Activated B cell treated with CpG ODN at 0.5 μM for 24 hours (primary cell): ENCODE measurements at places on chromosomes 6 and 20. TPM values are rescaled to one million over a fixed set of nuclear protein-coding genes. Genes with fewer than 3 reads are reported as not detected.

GRCh38 chr6:2630359-2630758 is 120.4 kb downstream of the MYLK4 start:
- no peak for DNase-seq

- DNase-seq: no peak
Observed at GRCh38 chr6:106732376-106732940, 103.1 kb downstream of the QRSL1 start.

- no peak for DNase-seq
Observed at GRCh38 chr20:8621001-8621400, 447.9 kb upstream of the PLCB4 start.

DNA sequence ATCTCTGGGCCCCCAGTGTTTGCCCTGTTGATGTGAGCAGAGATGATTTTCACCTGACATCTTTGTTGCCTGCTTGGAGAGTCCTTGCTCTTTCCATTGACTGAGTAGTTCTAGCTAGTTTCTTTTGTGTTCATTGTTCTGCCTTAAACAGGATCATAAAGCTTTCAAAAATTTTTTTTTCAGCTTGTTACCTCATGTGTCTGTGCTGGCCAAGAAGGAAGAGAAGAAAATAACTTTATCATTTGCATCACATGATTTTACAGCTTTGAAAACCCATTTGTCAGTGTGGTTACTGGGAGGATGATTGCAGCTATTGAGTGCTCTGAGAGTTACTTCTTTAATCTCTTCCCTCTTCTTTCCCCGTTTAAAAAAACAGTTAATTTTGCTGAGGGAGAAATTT is 16.0 kb downstream of the FOXO3 start:
- DNase-seq: no peak

DNA sequence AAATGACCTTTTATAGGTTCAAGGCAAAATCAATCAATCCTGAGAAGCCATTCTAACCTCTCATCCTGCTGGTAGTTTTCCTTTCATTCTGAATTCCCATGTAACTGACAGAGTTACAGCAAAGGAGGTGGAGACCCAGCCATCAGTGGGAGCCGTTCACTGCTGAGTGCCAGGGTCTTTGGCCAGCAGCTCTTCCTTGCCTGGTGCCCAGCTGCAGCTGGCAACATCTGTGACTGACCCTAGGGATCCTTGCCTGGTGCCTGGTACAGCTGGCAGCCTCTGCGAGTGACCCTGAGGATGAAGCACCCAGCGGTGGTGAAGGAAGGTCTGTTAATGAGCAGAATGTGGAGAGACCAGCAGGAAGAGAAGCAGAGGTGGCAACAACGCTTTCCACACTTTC is 314.6 kb downstream of the THBS2 start:
- no peak for DNase-seq

DNA sequence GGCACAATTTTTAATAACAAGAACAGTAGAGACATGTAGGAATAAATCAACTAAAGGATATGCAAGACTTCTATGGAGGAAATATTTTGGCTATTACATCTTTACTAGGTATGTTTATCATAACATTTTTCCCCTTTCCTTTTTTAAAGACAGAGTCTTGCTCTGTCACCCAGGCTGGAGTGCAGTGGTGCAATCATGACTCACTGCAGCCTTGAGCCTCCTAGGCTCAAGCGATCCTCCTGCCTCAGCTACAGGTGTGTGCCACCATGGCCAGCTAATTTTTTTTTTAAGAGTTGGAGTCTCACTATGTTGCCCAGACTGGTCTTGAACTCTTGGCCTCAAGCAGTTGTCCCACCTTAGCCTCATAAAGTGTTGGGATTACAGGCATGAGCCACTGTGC is 37.0 kb downstream of the AKAP7 start:
- no peak for DNase-seq

DNA sequence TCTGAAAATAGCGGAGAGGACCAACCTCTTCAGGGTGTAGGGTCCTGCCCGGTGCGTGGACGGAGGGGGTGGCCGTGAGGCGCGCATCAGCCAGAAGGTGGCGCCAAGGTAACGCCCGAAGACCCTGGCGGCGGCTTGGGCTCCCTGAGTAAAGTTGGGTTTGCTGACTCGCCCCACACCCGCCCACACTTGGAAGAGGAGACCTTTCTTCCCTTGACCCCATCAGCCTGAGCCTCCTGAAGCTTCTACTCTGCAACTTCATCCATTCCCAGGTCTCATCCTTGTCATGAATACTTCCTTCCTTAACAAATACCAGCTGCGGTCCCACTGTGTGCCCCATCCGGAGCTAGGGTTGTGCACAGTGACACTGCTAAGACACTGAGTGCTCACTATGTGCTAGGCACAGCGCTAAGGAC is 14.6 kb downstream of the CD40 start:
- peak; percentile 66 for DNase-seq

- no peak for DNase-seq
Observed at GRCh38 chr6:101400326-101401135, 7.0 kb downstream of the GRIK2 start.

- DNase-seq: no peak
Observed at GRCh38 chr6:24621626-24622289, 24.2 kb downstream of the KIAA0319 start.

DNA sequence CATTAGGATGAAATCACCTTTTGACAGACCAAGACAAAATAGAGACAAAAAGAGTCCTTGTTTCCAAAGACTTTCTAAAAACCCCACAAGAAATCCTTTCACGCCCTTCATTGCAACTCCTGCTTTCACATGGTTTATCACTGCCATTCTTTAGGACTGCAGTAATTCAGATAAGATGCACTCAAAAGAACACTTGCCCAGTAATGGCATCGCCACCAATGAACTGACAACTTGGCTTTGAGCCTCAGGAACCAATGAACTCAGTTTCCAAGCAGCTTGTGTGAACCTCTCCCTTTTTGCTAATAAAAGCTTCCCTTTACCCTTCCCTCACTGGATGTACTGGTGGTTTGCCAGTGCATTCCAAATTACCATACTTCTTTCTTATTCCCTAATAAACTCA is 21.8 kb downstream of the OSTM1 start:
- DNase-seq: no peak

GRCh38 chr20:10453241-10453640 is 18.1 kb downstream of the SLX4IP start:
- DNase-seq: no peak

DNA sequence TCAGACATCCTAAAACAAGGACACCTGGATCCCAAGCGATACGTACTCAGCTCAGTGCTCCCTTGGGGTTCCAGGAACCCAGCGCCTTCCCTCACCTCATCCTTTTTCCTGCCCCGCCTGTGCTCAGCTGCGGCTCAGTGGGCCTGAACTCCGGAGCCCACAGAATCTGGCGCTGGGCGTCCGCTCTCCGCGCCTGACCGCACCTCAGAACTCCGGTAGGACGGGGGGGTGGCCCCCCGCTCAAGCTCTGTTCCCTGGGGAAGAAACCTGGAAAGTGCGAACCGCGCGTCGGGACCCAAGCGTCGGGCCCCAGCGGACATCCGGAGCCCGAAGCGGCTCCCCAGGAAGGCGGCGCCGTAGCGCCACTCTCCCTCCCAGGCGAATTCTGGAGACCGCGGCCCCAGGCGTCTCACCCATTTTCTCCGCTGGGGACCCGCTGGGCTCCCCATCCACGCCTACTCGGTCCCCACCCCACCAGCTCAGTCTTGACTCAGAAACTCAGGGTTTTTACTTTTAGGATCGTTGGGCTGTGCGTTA is 336 bp upstream of the LY6G5C start:
- peak; percentile 45 for DNase-seq

DNA sequence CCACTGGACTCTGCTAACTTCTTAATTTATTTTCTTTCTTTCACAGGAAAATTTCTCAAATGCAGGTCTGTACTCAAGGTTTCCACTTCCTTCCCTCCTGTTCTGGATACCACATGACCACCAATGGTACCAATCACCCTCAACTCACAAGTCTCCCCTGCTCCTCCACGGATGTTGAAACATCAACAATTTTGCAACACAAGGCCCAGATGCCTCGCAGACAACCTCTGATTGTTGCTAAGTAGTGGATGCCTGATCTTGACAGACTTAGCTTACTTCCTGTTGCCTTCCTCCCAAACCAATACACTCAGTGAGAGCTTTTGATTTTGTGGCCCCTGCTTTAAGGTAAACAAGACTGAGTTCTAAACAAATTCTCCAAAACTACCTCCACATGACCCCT is 146.6 kb downstream of the FRK start:
- no peak for DNase-seq

- DNase-seq: no peak
Observed at GRCh38 chr6:36670271-36670670, 8.2 kb upstream of the CDKN1A start.

- no peak for DNase-seq
Observed at GRCh38 chr6:137427656-137428290, 66.4 kb downstream of the OLIG3 start.

- DNase-seq: no peak
Observed at GRCh38 chr6:71056656-71057055, 99.8 kb upstream of the B3GAT2 start.

DNA sequence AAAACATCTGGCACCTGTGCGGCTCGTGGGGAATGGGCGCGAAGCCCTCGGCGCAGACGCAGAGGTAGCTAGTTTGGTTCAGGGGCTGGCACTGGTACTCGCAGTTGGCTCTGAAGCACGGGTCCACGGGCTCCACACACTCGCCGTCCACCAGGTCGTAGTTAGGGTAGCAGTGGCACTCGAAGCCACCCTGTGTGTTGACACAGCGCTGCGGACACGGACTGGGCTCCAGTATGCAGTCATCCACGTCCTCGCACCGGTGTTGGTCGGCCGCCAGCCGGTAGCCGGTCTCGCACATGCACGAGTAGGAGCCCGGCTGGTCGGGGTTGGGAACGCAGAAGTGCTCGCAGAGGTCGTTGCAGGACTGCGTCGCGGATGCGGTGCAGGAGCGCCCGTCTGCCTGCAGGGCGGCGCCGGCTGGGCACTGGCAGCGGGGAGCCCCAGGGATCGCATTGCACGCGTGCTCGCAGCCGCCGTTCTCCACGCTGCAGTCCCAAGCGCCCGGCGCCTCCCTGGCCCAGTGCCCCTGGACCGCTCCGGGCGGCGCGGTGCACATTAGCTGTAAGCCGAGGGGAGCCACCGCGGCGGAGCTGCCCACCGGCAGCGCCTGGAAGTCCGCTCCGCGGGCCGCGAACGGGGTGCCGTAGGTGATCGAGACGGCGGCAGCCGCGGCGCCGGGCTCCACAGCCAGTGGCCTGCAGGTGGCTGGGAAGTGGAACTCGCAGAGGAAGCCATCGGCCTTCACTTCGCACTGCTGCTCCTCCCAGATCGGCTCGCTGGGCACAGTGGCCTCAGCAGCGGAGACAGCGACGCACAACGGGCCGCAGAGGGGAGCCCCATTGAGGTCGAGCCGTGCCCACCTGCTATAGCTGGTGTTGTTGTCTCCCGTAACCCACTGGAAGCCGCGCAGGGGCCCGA is 930 bp downstream of the THBD start:
- no peak for DNase-seq

GRCh38 chr6:35776364-35777215 is at the start of gene CLPSL2:
CLPSL2 (plus strand) TSS chr6:35776598; CDS start chr6:35776619, 21 bp downstream.
- DNase-seq: peak; percentile 33

DNA sequence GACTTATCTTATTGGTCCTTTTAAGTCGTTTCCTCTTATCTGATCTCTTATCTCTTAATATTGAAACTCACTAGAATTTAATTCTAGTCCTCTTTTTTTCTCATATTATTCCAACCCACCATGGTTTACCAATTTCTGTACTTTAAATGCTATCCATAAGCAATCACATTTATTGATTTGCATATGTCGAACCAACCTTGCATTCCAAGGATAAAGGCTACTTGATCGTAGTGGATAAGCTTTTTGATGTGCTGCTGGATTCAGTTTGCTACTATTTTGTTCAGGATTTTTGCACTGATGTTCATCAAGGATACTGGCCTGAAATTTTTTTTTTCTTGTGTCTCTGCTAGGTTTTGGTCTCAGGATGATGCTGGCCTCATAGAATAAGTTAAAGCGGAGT is 7.7 kb downstream of the DEFB125 start:
- DNase-seq: no peak

GRCh38 chr20:2397595-2398145 is 17.0 kb downstream of the TGM6 start:
- no peak for DNase-seq

DNA sequence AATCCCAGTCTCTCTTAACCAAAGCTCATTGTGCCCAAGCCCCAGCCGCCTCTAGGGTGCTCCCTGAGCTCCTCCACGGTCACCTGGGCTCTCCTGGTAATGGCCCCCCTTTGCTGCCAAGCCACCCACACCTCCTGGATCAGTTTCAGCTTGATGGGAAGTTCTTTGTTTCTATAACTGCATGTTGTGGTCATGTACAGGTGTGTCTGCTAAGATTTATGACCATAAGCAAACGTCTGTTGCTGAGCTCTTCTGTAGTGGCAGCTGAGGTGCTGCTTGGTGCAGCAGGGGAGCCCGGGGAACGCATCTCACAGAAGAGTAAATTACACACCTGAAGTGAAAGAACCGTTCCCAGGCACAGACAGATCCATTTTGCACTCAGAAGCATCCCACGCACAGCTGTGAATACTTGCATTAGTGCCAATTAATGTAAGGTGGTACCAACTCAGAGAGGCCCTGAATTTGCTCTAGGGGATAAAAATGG is 194.6 kb upstream of the ARID1B start:
- no peak for DNase-seq

GRCh38 chr6:162184465-162184864 is 543.1 kb downstream of the PRKN start:
- no peak for DNase-seq

- no peak for DNase-seq
Observed at GRCh38 chr20:61203320-61203719, 48.7 kb upstream of the CDH4 start.

DNA sequence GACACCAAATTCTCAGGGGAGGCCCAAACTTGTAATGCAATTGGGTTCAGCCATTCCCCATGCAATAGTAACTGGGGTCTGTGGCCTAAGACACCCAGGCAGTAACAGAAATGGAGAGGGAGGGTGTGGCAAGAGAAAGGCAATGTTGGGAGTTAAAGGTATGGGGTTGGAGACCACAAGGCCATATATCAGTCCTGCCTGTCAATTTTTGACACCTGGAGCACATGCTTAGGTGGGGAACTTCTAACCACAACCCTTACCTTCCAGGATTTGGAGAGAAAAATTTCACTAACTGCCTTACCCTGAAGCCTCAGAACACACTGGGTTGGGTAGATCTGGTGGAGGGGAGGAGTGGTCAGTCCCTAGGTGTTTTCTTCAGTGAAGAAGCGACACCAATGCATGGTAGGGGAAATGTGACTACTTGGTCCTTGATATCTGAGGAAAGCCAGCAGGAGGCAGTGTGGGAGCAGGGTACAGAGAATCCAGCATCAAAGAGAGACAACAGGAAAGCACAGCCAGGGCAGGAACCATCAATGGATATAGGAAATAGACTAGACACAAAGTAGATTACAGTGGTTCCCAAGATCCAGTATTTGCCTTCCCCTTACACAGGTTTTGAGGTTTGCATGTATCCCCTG is 6.8 kb upstream of the USP49 start:
- no peak for DNase-seq

GRCh38 chr6:162777091-162777490 is 49.3 kb downstream of the PACRG start:
- DNase-seq: no peak

The KCNB1 gene
- 0.10 TPM in 1 of 2 replicates, not detected in the other for total RNA-seq

The DAAM2 gene
- total RNA-seq: not detected in 2 replicates

The TBX18 gene
- not detected in 2 replicates for total RNA-seq

The EYA4 gene
- 0.05 and 0.40 TPM in 2 replicates for total RNA-seq

The RAET1L gene
- total RNA-seq: not detected in 2 replicates
